ENCODE measurements at places on chromosomes 2 and 18.

- peak; percentile 51 for DNase-seq
Measured at GRCh38 chr18:75456199-75456631, 28.7 kb upstream of the SMIM21 start.

DNA sequence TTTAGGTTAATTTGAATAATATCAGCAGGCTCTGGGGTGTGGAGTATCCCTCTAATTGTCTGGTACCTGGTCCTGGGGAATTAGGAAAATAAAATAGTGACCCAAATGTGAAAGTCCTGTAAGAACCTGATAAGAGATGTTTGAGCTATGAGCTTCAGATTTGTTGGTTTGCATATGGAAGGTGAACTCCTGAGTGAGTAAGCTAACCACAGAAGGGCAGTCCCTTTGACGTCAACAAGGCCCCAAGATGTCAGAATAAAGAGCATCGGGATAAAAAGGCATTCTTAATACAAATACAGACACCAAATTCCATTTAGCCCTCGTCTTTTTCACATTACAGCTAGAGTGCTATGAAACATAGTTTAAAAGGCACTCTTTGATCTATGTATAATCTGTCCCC is 1366.3 kb upstream of the TMEFF2 start:
- DNase-seq, result no peak

DNA sequence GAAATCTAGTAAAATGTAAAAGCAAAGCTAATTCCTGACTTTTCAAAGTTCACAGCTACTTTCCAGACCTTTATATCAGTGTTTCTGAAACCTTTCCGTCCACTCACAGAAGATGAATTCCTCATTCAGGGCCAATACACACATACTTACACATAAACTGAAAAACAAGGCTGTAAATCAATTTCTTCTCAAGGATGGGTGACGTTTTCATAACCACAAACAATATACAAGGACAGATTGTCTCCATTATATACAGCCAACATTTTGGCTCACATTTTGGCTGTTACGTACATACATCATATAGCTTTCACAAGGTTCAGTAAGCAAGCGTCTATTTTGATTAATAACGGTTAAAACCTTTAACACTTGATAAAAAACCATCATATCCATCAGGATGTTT is 1.4 kb downstream of the RPRD1A start:
- DNase-seq, result no peak

- no peak for DNase-seq
Measured at GRCh38 chr2:40611196-40611595, 159.3 kb upstream of the SLC8A1 start.

DNA sequence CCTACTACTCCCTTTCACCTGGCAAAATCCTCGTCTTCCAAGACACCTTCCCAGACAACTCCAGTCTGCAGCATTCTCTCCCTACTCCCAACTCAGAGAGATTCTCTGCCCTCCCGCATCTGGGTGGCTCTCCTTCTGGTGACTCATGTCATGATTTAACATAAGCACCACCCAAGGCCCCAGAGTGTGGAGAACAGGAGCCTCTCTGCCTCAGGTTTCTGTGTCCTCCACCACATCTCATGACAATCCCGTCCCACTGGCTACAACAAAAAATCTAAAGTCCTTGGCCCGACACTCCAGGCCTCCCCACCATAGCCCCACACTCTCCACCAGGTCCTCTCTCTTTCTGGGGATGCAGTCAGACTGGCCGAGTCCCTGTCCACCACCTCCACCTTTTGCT is 197.1 kb downstream of the BCL11A start:
- DNase-seq, result no peak

GRCh38 chr2:124180635-124181034 is 155.5 kb downstream of the CNTNAP5 start:
- DNase-seq, result no peak

GRCh38 chr2:71926876-71927756 is 220.5 kb downstream of the CYP26B1 start:
- DNase-seq, result no peak

GRCh38 chr2:109271920-109272319 is 142.9 kb downstream of the SH3RF3 start:
- DNase-seq, result no peak

DNA sequence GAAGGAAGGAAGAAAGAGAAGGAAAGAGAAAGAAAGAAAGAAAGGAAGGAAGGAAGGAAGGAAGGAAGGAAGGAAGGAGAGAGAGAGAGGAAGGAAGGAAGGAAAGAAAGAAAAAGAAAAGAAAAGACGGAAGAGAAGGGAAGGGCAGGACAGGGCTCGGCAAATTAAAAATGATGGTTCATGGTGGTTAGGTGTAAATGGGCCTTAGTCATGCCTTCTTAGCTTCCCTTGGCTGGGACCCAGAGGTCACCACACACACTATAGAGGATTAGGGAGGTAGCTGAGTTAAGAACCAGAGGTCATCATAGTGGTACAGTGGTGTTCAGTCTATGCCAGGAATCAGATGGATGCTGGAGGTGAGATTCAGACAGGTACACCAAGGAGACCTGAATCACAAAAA is 9.3 kb upstream of the ATL2 start:
- DNase-seq, result no peak

DNA sequence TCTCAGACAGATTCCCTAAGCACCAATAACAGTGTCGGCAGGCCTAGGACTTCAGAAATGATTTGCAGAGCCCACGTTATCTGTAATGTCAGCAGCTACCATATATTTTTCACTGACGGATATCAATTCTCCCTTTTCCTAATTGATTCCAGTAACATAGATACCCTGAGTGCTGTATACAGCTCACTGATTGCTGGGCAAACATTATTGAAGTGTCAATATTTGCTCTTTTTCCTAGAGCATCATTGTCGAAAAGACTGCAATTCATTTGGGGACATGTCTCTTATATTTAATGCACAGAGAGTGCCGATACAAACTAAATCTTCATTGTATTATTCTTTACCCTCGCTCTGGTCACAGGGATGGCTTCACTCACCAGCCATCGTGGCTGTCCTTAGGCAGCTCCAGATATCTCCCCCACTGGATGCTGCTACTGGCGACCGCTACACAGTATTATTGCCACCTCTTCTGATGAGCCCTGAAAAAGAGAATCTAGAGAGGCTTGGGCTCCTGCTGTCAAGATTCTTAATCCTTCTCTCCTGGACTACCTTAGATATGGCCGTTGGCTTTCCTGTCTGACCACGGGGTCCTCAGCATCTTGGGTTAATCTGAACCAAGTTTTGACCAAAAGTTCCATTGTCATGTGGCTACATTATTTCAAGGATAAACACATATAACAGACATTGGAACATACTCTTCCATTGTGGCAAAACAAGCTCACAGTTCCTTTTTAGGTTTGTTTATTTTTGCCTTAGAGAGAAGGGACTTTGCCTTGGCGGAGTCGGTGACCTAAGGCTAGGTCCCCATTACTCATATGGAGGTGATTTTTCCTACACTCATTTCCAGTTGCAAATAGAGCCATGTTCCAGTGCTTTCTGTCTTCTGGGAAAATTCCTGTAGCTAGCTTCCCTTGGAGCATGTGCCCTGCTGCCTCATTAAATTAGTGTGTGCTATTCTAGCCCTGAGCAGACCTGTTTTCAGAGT is 105.4 kb downstream of the CPO start:
- DNase-seq, result no peak

DNA sequence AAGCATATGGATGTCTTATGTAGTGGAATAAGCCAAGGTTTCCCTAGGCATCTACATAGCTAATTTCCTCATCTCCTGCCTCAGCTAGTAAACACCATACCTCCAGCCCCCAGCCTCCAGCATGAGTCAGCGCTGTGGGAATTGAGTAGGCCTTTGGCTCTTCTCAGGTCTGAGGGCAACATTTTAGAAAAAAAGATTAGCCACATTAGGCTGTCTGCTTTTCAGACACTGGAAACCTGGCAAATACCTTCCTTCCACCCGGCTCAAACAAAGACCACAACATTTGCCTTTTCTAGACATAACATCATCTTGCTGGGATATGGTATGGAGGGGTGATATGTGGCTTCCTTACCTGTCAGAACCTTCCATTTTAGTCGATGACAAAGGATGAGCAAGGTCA is 6.1 kb upstream of the CCDC195 start:
- DNase-seq, result no peak

DNA sequence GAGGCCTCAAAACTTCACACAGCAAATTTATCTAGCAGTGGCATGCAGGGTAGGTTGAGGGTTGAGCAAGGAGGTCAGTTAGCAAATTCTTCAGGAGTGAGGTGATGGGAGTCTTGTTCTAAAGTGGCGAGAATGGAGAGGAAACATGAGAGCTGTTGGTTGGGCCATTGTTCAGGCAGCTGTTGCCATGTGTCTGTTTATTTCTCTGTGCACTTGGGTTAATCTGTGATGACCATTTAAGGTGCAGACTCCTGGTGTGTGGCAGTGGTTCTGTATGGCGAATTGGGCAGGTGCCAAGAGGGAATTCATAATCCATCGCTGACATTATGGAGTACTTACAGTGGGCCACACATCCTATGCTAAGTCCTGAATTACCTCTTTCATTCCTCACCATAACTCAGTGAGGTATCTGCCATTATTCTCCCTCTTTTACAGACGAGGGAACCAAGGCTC is 30.4 kb downstream of the TMEM178A start:
- no peak for DNase-seq

DNA sequence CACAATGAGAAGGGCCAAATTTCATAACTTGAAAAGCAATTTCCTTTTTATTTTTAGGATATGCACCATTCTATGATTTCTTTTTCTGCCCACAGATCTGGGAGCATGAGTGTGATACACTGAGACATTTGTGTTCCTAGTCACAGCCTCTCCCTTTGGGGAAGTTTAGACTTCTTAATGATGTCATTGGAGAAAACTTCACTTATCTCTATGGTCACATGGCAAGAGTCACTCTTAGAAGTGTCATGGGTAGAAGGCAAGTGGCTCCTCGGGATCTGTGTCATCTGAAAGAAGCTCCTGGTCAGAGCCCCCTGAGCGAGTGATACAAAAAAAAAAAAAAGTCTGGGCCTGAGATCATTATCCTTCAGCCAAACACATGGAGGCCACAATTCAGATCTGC is 62.5 kb upstream of the LGALSL start:
- no peak for DNase-seq

- DNase-seq, result no peak
Measured at GRCh38 chr2:142030735-142031134, 100.1 kb downstream of the LRP1B start.

- no peak for DNase-seq
Measured at GRCh38 chr18:61833387-61833786, 59.4 kb downstream of the RNF152 start.

- no peak for DNase-seq
Measured at GRCh38 chr2:147025646-147026585, 818.9 kb upstream of the ACVR2A start.
